MG63 (cell line): ENCODE measurements at places on chromosomes 1 and 21. TPM values are rescaled to one million over a fixed set of nuclear protein-coding genes. Genes with fewer than 3 reads are reported as not detected.

PTPN14 gene
- total RNA-seq, result 41.3 and 45.2 TPM in 2 replicates

GUCA2A gene
- total RNA-seq, result not detected in 2 replicates

IGSF3 gene
- 4.6 and 5.0 TPM in 2 replicates for total RNA-seq

NR0B2 gene
- not detected in 2 replicates for total RNA-seq

NBPF6 gene
- total RNA-seq, result 0.13 and 0.35 TPM in 2 replicates

NAV1 gene
- 17.7 and 22.9 TPM in 2 replicates for total RNA-seq

CYP4X1 gene
- total RNA-seq, result 1.3 TPM in 1 of 2 replicates, not detected in the other

GNB1 gene
- total RNA-seq, result 327 and 329 TPM in 2 replicates

TSEN15 gene
- total RNA-seq, result 81.1 and 152 TPM in 2 replicates

DNA sequence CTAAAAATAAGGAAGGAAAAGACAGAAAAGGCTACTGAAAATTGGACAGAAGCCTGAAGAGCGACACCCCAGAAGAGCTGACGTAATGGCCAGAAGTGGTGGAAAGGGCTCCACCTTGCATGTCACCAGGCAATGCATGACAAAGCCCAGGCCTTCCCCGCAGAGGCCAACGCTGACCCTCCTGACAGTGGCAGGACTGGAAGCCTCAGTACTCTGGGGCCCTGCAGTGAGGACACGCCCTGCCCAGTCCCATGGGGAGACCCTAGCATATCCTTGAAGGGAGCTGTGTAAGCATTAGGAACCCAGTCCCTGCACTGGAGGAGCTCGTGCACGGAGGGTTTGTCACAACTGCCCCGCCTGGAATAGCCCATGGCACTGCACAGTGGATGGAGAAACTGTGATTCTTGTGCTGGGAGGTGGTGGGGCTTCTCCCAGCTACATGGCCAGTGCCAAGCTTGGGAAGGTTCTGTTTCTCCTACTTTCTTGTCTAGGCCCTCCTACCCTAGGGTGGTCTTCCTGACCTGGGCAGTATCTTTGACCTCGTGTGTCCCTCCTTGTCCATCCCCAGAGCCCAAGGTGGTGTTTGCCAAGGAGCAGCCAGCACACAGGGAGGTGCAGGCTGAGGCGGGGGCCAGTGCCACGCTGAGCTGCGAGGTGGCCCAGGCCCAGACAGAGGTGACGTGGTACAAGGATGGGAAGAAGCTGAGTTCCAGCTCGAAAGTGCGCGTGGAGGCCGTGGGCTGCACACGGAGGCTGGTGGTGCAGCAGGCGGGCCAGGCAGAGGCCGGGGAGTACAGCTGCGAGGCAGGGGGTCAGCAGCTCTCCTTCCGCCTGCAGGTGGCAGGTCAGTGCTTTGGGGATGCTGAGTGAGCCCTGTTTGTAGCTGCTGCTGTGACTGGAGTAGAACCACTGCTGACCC is 60.4 kb downstream of the OBSCN start:
- no peak for DNase-seq

GRCh38 chr1:1119272-1119890 is 3.5 kb upstream of the C1orf159 start:
- DNase-seq, result no peak

DNA sequence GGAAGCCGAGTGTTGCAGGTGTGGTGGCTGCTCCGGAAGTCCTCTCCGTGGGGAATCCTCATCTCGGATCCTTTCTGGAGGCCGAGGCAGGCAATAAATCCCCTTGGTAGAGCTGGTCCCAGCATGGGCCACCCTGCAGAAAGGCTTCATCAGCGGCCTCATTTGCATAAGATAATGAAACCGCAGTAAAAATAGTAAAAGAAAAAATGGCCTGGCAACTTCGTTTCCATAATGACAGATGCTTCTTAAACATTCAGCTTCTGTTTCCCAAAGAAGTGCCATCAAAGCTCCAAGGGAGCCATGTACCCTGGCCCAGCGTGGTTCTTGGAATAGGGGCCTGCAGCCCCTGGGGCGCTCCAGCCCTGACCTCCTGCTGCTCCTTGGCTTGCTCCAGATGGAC is 244.1 kb downstream of the GRIK3 start:
- no peak for DNase-seq

GRCh38 chr1:215044151-215044550 is 38.4 kb upstream of the KCNK2 start:
- no peak for DNase-seq

GRCh38 chr1:248576260-248576980 is 1.9 kb upstream of the OR2T34 start:
- no peak for DNase-seq

- DNase-seq, result no peak
These were observed 151.5 kb downstream of the CLEC20A start for GRCh38 chr1:178345238-178345637.

DNA sequence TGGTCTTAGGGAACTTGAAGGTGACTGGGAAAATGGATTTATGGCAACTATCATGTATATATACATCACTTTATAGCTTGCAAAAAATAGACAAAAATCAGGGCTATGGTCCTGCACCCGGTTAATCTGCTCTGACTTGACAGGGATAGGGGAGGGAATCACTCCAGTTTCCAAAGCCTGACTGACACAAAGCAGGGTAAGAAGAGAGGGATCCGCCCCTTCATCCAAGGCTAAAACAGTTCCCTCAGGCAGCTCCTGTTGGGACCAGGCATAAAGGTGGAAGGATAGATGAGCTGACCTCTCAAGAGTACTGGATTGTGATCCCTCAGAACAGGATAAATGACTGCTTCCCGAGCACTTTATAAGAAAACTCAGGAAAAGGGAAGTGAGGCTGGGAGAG is 1.4 kb downstream of the PBXIP1 start:
- no peak for DNase-seq

DNA sequence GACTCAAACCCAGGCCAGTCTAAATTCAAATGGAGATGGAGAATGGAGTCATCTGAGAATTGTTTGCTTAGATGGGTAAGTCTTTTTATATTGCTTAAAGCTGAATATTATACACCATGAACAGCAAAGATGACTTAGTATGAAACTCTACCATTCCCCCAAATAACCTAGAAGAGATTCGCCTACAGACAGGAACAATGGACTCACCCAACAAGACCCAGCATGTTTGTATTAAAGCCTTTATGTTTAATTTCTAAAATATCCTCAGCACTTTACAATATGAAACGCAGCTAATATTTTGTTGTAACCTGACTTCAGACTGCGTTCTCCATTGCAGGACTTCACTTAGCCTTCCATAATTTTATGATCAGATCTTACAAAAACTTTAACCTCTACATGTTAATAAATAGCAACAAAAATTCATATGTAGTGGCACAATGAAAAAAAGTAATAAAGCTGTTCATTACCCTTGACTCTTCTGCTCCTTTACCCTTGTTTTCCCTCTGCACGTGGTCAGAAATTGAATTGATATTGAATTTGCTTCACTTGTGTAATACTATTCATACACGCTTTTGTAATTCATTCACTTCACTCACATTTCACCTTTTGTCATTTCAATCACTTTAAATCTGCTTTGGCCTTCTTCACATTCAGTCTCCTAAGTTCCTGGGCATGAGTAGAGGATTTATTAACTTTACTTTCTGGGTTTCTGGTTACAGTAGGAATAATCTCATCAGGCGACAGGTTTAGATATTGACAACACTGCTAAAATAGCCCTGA is 177.3 kb upstream of the PTBP2 start:
- no peak for DNase-seq

DNA sequence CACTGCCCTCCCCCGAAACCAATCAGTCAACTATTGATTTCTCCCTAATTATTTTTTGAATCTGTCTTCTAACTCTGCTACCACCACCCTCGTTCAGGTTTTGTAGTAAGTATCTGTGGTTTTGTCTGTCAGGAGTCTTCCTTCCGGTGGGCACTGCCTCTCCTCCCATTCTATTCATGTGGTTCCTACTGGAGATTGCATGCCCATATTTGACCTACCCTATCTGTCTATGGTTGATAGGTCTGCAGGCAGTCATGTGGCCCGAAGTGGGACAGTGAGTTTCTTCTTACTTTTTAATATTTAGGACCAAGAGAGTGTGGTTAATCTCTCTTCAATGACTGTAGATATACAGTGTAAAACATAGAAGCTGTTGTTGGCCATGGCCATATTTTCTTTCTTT is 17.8 kb upstream of the MAST2 start:
- DNase-seq, result no peak

GRCh38 chr1:59079434-59080140 is 217.3 kb upstream of the FGGY start:
- DNase-seq, result no peak

GRCh38 chr21:41678016-41678923 is 88.6 kb downstream of the RIPK4 start:
- no peak for DNase-seq

- no peak for DNase-seq
These were observed 8.2 kb upstream of the MAGOH start for GRCh38 chr1:53246261-53247134.

DNA sequence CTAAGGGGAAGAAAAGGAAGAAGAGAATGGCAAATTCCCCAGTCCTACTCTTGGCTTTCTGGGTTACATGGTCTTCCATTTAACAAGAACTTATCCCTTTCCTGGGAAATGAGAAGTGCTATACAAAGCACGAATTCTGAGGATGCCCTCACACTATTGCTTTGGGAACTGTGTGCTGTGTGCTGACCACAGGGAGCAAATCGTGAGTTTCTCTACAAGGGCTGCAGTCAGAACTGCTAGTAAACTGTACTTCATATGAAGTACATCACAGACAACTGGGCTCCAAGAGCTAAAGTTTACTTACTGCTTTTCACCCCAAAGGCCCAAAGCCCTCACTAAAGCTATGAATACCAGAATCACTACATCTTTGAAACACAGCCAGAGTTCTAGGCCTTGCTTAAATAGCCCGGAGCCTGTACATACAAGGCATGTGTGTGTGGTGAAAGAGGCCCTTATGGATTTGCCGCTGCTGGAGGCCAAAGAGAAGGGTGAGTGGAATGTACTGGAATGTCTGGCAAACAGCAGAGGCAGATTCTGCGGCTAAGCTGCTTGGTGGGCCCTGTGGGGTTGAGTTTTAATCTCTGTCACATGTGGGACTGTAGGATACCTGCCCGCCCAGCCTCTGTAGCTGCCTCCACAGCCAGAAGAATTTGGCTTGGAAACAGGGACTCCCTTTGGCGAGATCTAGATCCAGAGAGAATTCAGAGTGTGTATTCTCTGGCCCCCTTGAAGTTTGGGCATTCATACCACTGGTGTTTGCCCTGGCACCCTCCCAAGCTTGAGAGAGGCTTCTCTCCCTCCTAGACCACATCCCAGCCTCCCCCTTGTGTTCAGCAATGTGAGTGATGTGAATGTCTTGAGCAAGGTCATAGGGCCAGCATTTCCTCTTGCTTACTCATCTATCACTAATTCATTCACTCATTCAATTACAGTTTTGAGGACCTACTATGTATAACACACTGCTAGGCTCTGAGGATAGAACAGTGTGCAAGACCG is 21.9 kb upstream of the TRIM67 start:
- DNase-seq, result peak; percentile 58

DNA sequence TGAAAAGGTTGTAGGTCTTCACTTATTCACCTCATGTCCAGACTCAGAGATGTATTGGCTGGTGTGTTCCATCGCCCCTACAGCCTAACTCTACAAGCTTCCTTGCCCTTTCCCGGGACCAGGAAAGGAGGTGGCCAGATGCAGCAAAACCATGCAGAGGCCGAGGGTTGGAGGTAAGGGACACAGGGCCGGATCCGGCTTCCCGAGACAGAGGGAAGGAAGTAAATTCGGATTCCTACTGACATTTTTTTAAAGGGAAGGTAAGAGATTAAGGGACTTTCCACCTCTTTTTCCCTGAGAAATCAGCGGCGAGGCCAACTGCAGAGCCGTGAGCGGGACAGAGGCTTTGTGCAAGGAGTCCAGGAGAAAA is 12.7 kb downstream of the EPHA10 start:
- no peak for DNase-seq

DNA sequence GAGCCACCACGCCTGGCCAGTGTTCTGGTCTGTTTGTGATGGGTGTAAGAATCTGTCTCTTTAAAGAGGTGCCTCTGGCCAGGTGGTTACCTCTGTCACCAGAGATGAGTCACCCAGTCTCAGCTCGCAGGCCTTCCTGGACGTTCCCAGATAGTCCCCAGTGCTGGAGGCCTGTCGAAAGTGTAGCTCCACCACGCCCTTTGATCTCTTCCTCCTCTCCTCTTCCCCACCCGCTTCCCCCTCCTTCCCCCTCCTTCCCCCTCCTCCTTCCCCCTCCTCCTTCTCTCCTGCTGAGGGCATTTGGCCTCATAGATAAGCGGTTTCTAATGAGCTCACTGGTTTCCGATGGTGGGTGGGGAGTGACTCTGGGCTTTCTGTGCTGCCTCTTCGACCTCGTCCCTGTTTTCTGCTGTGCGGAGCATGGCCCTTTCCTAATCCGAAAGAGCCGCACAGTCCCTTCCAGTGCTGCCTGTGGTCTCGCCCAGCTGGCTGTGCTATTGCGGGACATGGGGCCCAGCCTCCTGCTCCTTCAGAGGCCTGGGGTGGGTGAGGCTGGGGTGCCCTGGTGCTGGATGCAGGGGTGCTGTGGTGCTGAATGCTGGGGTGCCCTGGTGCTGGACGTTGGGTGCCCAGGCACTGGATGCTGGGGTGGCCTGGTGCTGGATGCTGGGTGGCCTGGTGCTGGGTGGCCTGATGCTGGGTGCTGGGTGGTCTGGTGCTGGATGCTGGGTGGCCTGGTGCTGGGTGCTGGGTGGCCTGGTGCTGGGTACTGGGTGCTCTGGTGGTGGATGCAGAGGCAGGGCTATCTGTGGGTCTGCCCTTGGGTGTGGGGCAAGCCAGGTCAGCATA is 19.2 kb downstream of the AGPAT3 start:
- DNase-seq, result no peak

- no peak for DNase-seq
These were observed 12.3 kb upstream of the HSD11B1 start for GRCh38 chr1:209692296-209692695.

DNA sequence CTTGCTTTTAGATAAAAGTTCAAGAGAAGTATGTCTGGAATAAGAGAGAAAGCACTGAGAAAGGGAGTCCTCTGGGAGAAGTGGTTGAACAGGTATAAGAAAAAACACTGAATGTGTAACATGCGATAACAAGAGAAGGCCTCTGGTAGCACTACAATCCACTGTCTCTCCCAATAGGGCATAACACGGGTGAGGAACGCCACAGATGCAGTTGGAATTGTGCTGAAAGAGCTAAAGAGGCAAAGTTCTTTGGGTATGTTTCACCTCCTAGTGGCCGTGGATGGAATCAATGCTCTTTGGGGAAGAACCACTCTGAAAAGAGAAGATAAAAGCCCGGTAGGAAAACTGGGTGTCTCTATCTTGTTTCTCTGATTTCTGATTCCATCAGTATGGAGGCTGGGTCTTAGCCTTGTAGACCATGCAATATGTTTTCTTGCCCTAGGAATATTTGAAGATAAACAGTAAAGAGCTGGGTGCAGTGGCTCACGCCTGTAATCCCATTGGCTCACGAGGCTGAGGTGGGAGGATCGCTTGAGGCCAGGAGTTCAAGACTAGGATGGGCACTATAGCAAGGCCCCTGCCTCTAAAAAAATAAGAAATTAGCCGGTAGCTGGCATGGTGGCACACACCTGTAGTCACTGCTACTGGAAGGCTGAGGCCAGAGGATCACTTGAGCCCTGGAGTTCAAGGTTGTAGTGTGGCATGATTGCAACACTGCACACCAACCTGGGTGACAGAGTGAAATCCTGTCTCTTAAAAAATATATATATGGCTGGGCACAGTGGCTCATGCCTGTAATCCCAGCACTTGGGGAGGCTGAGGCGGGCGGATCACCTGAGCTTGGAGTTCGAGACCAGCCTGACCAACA is 40.4 kb downstream of the DAP3 start:
- DNase-seq, result peak; percentile 51

GRCh38 chr1:48869116-48869893 is 92.6 kb upstream of the BEND5 start:
- DNase-seq, result peak; percentile 83
